Caki2 (cell line): ENCODE measurements at places on chromosomes 7 and 10. TPM values are rescaled to one million over a fixed set of nuclear protein-coding genes. Genes with fewer than 3 reads are reported as not detected.

TWIST1 gene
- total RNA-seq, result not detected in 2 replicates

DNA sequence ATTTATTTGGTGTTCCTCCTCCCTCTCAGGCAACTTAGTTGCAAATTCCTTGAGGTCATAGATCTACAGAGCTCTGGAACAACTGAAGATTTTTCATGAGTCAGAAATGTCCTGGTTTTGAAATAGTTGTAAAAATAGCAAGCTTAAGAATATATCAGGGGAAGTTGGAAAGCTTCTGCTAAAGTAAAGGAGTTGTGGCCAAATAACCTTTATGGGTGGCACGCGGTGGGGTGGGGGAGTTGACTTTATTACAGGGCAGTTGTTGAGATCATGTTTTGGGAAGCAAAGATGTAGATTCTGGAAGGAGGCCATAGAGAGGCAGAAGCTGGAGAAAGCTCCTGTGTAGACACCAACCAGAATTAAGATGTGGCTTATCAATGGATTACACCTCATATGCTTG lies 326.0 kb upstream of the MTPN start:
- no peak for DNase-seq

CTNNA3 gene
- total RNA-seq, result not detected in 2 replicates

LMTK2 gene
- total RNA-seq, result 14.7 and 16.8 TPM in 2 replicates

SLC26A5 gene
- not detected in 2 replicates for total RNA-seq

- no peak for DNase-seq
Observed at GRCh38 chr10:340646-341045, 205.4 kb downstream of the ZMYND11 start.

- DNase-seq, result peak; percentile 76
Observed at GRCh38 chr7:20351901-20352300, 21.2 kb downstream of the ITGB8 start.

DNA sequence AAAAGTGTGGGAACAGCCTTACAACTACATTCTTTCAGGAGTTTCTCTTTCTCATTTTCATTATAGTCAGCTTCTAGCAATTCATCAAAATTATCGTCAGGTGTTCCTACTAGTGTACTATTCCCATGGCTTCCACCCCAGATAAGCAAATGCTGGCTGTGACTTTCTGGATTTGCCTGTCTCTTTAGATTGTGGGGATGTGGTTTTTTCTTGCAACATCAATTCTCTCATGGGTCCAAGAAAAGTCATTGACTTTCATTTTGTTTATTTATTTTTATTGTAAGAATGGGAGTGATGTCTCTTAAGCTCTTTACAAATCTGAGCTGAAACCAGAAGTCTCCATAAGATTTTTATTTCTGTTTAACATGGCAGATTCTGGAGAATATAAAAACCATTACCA lies 349.7 kb upstream of the SEMA3C start:
- DNase-seq, result no peak

ACBD7 gene
- total RNA-seq, result 7.0 and 7.5 TPM in 2 replicates

DNA sequence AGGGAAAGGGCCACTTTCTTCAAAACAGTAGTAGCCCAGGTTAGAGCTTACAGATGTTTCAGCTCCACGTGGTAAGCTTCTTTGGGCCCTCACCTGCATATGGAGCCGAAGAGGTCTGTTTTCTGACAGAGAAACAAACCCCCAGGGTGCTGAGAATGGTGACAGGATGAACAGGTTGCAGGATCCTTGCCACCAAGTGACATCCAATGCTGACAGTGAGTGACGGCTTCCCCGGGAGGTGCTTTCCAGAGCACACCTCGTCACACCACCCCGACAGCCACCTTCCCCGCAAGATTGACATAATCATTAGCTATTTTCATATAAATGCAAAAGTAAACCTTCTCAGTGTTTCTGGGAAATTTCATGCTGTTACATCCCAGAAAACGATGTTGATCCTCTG lies 109.3 kb upstream of the BTBD16 start:
- no peak for DNase-seq

- no peak for DNase-seq
Observed at GRCh38 chr10:1316121-1316808, 260.1 kb downstream of the WDR37 start.

- no peak for DNase-seq
Observed at GRCh38 chr10:124511205-124512039, 49.8 kb downstream of the LHPP start.

GRCh38 chr10:64086083-64086767 lies 565.0 kb downstream of the REEP3 start:
- DNase-seq, result no peak

DNA sequence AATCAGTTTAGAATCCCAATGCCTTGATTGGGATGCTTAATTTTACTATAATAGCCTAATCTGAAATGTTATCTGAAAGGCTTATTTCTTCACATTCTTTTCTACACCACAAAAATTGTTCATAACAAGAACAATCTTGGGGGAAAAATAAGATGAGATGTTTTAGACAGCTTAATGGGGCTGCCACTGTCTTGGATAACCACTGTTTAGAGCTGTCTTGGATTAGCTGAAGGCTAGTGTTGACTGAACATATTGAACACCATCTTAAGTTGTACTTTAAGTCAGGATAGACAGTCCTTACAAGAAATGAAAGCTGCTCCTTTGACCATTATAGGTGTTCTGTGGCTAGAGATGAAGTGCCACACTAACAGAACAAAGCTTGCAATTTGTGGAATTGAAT lies 501.3 kb downstream of the GFRA1 start:
- DNase-seq, result no peak

ZNF248 gene
- total RNA-seq, result 17.3 and 25.5 TPM in 2 replicates

DNA sequence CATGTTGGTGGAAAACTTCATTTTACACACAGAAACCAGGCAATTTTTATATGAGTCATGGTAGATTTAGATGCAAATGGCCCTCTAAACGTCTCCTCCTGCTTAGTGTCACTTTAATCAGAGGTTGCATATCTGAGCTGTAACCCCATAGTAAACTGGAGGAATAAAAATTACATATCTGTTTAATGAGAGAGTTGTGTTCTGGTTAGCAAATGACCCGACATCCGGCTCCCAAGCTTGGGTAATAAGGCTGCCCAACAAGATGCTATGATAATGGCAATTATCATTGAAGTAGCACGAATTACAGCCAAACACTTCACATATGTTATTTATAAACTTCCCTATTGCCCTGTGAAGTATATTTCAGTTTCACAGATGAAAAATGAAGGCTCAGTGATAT lies 10.6 kb upstream of the ADAM12 start:
- no peak for DNase-seq

AQP1 gene
- total RNA-seq, result 0.32 TPM in 1 of 2 replicates, not detected in the other

DNA sequence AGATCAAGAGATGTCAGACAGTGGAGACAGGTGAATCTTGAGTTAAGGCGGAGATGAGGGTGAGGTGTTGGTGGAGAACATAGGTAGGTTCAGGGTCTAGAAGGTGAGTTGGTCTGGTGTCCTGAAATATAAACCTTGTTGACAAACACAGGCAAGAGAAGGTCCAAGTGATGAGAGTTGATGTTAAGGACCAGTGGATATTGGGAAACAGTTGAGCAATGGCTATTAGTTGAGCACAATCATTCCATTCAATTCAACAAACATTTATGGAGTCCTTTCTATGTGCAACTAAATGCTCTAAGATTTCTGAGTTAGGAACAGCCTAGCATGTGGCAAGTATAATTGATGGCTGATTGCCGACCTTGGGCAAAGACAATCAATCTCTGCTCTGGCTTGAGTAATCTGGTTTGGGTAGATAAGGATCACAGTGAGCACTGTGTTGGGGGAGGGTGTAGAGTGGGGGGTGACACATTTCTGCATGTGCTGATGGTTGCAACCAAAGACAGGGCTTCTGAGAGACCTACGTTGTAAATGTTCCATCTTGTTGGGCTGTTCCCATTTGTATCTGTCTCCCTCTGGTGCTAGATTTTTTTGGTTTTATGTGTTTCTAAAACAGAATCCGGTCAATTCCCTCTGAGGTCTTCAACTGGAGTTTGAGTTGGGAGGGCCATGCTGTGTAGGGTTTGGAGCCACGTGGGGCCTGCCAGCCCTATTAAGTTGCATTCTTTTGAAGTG lies 201.1 kb downstream of the BAMBI start:
- no peak for DNase-seq

DNA sequence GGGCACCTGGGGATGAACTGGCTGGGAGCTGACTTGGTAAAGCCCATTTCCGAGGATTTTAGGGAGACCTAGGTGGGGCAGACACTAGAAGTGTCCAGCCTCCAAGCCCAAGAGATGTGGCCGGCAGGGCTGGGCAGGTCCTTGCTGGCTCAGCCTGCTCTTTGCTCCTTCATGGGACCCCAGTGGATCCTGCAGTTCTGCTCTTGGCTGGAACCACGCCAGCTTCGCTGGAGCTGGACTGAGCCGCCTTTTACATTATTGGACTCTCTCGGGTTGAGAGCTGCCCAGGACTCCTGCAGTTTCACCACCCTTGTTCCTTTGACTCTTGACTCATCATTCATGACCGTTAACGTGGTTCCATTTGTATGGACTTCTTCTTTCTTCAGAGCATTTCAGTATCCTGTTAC lies 5.7 kb downstream of the PPIF start:
- DNase-seq, result no peak

SLC39A12 gene
- not detected in 2 replicates for total RNA-seq

DNA sequence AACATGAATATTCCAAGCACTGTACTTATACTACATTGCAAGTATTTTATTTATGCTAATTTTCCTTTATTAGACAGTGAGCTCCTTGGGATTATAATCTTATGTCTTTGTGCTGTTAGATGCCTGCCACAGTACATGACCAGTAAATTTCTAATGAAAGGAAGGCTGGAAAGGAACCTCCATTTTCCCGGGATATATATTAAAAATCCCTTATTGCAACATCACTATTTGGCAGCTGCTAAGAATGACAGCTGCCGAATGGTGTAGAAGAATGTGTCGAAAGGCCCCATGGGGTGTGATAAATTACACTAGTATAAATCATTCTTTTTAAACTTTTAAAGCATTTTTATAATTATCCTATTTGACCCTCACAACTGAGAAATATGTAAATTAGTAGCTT lies 59.1 kb downstream of the TFAM start:
- DNase-seq, result no peak

DNA sequence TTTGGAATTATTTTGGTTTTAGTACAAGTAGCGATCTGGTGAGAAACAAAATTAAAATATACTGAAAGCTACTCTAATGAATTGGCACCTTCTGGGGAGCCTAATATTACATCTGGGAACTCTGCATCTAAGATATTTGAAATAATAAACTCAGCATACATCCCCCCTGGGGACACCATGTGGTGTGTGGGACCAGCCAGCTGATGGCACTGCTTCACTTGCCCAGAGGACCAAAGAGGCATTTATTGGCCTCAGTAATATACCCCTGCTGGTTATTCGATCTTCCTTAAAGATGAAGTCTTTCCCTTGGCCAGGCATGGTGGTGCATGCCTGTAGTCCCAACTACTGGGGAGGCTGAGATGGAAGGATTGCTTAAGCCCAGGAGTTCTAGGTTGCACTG lies 195.1 kb upstream of the AUTS2 start:
- DNase-seq, result no peak

GRCh38 chr7:140654661-140655060 lies 14.0 kb upstream of the DENND2A start:
- DNase-seq, result no peak

- no peak for DNase-seq
Observed at GRCh38 chr10:11906714-11907113, 83.6 kb downstream of the PROSER2 start.

NSUN5 gene
- 58.0 and 64.4 TPM in 2 replicates for total RNA-seq

DNA sequence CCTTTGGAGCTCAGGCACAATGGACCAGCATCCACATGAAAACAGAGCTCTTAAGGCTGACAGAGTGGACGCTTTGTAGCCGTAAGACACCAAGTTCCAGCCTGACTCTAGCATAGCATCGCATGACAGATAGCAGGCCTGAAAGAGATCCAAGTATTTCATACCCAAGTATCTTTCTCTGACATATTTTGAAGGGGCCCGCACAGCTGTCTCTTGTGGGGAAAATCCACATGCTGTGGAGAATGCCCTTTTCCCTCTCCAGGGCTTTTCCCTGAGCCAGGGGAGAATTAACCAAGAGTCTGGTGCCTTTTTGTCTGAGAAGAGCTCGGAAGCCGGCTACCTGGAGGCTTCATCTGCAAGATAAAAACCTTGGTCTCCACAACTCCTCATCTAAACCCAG lies 51.0 kb downstream of the CFAP46 start:
- DNase-seq, result no peak

GRCh38 chr7:89223900-89224395 lies 428.4 kb upstream of the TEX47 start:
- DNase-seq, result no peak

GSTO2 gene
- 2.8 and 15.1 TPM in 2 replicates for total RNA-seq

DNA sequence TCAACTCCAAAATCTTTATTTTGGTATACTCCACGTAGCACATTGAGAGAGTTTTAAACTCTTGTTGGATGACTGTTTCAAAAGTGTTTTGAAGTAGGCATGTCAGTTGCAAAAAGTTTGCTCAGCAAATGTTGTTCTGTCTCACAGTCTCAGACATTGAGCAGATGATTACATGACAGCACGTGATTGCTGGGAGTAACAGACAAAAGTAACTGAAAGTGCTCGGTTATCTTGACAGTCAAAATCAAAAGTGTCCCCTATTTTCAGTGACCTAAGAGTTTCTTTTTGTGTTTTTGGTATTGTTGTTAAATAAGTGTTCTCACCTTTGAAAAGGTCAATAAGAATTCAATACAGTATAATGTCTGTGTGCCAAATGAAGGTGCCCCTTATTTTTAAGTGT lies 84.3 kb downstream of the CFTR start:
- no peak for DNase-seq

GRCh38 chr10:100709146-100710082 lies 36.0 kb upstream of the PAX2 start:
- DNase-seq, result no peak

GRM3 gene
- not detected in 2 replicates for total RNA-seq

PARD3 gene
- total RNA-seq, result 237 and 254 TPM in 2 replicates

DNA sequence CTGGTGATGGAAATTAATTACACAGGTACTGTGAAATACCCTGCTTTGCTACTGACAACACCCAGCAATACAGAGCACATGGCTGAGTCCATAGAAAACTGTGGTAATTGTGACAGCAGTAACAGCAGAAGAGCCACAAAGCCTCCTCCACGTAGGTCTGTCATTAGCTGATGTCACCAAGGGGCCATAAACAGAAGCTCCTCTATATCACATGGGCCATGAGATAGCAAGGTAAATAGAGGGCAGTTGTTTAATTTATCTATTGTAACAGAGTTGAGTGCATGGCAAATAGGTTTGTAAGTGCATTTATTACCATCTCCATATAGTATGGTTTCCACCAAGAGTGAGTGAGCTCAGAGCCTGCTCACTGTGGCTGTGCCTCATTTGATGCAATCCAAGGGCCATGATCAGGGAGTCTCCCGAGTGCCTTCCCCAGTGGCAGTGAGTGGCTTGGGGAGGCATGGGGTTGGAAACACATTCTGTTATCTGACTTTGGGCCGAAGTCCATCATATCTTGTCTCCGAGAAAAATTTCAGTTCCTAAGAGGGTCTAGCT lies 281.2 kb downstream of the SKAP2 start:
- DNase-seq, result no peak

DNA sequence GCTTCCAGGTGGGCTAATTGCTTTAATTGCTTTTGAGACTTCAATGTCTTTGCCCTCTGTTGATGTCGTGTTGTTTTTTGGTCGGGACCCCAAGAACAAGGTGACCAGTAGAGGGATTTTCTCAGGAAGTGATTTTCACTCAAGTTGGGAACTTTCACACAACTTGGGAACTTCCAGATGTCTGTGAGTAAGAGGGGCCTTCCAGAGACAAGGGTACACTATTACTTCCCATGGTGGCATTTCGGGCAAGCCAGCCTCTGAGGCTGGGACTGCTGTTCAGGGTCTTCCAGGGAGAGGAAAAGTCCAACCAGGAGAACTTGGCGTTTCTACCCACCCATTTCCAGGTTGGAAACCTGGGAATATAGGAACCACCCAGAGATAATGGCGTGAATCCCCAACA lies 170.0 kb upstream of the CDCA7L start:
- DNase-seq, result no peak

TMEM225B gene
- not detected in 2 replicates for total RNA-seq
